Activated naive CD4-positive, alpha-beta T cell treated with anti-CD3 and anti-CD28 coated beads, Interleukin-2, amount 50 U/mL, for 72 hours (primary cell): ENCODE measurements at places on chromosomes 3 and 15. TPM values are rescaled to one million over a fixed set of nuclear protein-coding genes. Genes with fewer than 3 reads are reported as not detected.

DNA sequence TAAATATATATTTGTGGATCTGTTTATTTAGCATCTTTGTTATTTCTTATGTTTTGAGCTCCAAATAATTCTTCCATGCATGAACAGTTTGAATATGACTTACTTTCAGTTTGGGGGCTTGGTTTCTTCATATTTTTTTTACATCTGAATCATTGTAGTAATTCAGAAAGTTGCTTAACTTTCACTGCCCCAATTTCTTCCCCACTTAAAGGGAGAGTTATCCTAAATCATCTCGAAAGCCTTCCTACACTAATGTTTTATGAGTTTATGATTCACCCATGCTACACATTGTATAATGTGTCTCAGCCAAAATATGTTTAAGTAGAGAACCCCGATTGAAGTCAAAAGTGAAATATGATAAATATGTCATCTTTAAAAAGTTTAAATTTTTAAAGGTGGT is 47.8 kb downstream of the SPRED1 start:
- DNase-seq = no peak

DNA sequence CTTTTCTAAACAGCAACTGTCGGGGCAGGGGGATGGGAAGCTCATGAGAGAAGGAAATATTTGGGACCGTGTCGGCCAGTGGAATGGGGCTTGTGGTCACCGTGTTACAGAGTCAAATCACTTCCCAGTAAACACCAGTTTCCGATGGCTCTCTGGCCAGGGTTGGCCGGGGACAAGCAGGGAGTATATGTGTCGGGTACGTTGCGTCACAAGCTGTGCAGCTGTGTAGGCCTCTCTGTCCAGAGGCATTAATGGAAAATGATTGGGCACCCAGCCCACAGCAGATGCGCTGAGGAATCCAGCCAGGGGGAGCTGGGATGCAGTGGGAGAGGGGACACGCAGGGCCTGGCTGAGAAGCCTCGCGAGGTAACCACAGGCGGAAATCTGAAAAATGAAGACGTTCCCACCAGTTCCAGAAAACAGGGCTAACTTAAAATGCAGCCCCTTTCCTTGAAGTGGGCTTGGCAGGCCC is 15.8 kb upstream of the ALDH1A3 start:
- DNase-seq = no peak

DNA sequence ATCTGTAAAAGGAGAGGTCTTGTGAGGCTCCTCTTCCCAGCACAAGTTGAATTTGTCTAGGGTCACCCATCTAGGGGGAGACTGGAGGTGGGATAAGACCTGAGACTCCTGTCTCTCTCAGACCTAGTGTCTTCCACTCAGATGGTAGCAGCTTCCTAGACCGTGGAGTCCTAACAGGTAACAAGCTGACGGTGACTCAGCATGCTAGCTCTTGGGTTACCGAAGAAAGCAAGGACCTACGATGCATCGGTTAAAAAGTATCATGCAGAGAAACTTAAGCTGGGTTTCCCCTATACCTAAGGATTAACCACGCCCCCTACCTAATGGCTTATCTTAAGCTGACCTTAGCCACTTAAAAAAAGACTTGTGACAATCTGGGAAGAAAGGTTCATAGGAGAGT is 7.6 kb downstream of the LRRN1 start:
- DNase-seq = no peak

DNA sequence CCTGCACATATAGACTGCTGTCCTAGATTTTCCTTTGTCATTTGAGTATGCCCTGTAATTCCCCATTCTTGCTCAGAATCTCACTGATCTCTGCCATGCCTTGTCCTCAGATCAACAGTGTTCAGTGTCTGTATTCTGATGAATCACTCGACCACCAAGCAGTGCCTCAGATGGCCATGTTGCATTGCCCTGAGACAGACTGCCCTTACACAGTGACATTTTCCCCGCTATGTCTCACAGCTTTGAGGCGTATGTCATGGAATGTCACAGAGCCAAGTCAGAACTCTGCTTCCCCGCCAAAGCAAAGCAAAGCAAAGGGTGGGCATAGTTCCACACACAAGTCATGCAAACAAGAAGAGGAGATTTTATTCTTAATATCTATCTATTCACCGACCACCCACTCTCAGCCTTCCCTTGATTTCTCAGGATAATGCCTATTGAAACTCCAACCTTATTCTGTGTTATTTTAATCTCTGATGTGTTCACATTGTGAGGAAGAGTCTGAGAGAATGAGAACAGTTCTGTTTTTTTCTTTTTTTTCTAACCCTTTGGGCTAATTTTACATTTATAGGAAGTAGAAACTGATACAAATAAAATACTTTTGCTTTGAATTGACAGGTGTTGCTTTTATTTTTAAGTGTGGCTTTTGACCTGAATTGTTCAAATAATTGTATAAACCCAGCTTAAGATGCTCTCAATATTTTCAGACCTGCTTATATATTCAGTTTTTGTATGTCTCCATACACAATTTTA is 16.9 kb upstream of the PSMD6 start:
- no peak for DNase-seq

DNA sequence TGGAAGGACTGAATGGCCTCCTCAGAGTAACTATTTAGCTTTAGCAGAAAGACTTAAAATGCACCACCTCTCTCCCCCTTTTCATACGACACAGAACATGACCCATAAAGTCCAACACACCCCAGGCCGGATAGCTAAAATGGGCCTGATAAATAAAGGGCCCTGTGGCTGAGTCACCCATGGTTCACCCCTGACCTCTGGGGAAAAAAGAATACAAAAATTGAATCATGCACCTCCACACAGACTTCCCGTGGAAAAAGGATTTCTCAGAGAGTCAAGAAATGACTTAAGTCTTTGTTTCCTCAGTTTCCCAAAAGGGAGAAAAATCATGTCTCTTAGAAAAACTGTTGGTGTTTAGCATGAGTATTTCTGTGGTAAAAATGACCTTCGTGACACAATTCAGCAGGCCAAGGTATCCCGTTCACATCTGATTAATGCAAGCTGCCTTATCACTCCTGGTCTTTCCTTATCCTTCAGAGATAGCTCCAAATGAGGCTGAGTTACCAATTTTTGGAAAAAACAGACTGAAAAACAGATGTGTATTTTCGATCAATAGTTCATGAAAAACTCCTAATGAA is 34.0 kb upstream of the ARHGEF3 start:
- no peak for DNase-seq

- no peak for DNase-seq
Observed at GRCh38 chr3:19531426-19531825, 383.1 kb downstream of the KCNH8 start.

- DNase-seq = no peak
Observed at GRCh38 chr15:57732526-57733331, 26.2 kb downstream of the POLR2M start.

GRCh38 chr3:60399292-60399691 is 852.0 kb downstream of the FHIT start:
- no peak for DNase-seq

DNA sequence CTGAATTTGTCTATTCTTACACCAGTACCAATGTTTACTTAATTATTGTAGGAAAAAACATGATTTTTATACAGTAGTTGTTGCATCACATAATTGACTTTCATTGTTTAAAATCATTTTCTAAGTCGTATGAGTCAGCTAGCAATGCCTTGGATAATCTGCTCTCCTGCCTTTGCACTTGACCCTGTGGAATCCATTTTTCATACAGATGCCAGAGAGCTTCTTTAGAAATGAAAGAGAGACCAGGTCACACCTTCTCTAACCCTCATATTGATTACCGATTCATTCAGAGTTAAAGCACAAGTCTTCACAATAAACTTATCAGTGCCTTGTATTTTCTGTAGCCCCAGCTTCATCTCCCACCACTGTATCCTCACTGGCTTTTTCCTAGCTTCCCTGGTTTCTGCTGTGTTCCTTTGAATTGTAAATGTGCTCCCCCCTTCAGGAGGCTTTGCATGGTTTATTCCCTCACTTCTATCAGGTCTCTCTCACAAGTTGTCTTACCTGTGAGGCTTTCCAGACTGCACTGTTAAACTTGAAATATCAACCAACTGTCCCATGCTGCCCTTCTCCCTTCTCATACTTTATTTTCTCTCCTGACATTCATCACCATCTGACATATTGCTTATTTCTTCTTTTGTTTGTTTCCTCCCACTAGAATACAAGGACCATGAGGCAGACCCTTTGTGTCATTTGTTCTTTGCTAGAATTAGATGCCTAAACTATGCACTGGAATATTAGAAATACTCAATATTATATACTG is 662.0 kb upstream of the GBE1 start:
- DNase-seq = no peak

DNA sequence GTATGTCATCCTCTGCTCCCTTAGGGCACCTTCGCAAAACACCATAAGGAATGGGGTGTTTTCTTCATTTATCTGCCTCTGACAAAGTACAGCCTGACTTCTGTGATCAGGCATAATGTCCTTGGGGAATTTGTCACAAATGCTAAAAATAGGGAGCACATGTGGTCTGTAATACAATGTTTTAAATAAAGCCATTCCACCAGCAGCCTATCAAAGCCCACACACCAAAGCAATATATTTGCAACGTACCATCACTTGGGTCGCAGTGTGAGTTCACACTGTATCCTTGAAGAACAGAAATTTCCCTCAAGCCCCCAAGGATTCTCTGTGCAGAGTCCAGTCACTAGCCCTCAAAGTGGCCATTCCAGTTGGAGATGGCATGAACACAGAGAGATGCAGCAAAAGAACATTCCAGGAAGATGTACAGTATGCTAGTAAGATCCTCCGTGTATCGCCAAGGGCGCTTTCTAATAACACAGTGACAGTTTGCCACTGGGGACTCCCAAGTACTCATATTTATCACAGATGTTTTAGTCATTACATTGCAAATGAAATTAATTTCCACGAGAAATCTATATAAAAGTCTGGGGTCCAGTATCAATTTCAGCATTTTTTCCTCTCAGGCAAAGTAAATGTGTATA is 246.7 kb downstream of the MCTP2 start:
- no peak for DNase-seq

DNA sequence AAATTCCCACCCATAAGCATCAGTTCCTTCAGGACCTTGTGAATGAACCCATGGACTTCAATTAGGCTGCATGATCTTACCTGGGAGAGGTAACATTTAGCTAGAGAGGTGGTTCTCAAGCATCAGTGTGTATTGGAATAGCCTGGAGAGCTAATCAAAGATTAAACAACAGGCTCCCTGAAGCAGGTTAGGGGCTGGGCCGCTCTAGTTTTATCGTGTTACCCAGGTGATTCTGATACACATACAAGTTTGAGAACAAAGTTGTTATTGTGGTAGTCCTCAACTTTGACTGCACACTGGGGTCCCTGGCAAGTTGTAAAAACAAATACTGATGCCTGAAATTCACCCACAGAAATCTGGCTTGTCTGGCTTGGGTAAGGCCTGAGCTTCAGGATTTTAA is 31.2 kb downstream of the MYH15 start:
- DNase-seq = no peak

DNA sequence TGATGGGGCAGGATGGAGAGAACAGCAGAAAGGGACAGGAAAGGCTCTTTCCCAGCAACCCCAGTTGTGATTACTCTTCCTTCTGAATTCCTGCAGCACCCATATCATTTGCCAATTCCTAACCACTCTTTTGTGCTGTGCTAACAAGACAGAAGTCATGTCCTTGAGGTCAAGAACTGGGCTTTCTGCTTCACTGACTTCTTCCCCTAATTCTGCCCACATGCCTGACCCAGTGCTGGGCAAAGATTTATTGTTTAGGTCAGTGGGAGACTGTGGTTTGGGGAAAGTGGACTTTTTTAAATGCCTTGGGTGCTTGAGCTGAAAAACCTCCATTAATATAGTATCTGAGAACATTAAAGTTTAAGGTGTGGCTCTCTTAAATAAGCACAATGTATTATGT is 4.2 kb upstream of the EFCAB12 start:
- no peak for DNase-seq

- no peak for DNase-seq
Observed at GRCh38 chr15:95989392-95989791, 341.1 kb upstream of the NR2F2 start.

GRCh38 chr3:185936814-185937688 is 763 bp downstream of the TRA2B start:
- DNase-seq = peak; percentile 83

DNA sequence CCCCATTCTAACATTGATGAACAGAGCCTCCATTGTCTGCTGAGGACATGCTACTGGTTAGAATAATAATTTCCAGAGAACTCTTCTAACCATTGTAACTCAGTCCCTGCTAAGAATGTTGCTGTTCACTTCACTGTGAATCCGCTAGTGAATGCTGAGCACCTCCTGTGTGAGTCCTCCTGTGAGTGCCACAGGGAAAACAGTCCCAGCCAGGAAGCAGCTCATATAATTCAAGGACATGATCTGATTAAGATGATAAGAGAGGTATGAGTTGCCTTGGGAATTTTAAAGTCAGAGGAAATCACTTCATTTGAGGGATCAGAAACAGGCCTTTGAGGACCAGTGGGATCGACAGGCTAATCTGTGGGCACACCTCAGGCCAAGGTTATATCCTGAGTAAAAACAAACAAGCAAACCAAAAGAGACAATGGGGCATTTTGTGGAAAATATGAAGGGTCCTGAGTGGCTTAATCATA is 33.9 kb upstream of the GPR160 start:
- no peak for DNase-seq

GRCh38 chr3:184110316-184110725 is 13.5 kb downstream of the HTR3E start:
- DNase-seq = no peak

GRCh38 chr3:78255403-78255802 is 1215.5 kb downstream of the ROBO2 start:
- DNase-seq = no peak

GRCh38 chr15:60539016-60539415 is 60.1 kb upstream of the ICE2 start:
- no peak for DNase-seq

DNA sequence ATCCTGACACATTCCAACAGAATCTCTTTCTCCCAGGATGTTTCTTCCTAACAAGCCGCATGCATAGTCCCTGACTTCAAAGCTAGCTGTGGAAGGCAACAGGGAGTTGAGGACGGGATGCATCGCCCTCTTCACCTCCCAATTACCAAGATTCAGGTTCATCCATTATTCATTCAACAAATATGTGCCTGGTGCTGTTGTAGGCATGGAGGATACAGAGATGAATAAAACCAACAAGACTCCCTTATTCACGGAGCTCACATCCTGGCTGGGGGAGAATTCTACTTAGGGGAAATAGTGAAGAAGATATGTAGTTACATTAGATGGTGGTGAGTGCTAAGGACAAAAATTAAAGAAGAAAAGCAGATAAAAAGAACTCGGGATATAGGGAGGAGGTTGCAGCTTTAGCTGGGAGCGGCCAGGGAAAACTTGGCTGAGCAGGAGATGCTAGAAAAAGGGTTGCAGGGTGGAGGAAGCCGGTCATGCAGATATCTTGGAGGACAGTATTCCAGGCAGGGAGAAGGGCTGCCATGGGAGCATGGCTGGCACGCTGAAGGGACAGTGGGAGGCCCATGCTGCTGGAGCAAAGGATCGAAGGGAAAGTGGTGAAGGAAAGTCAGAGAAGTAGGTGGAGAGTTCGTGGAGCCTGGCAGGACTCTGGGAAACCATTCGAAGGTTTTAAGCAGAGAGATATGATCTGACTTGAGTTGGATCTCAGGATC is 5.0 kb downstream of the ITGB5 start:
- DNase-seq = no peak

Gene PLCD1
- 18.5 TPM for total RNA-seq

Gene LRRC2
- total RNA-seq = not detected

Gene TEX55
- total RNA-seq = not detected

Gene SLCO2A1
- total RNA-seq = not detected

Gene NOX5
- 0.23 TPM for total RNA-seq
